ENCODE measurements at places on chromosomes 3 and 15.

DNA sequence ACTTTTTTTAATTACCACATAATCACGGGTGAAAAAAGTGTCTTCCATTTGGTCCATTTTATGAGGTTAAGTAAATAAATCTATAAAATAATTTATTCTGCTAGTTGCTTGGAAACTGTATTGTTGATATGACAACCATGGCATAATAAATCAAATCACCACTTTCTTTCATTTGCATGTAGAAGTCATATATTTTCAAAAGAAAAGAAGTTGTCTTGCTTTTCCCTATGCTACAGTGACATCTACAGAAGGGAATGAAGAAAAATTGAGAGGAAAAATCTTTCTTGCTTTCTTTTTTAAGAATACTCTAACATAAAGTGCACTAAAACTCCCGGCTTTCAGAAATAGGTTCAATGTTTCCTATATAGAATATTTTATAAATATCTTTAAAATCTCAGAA, 228.5 kb downstream of the ZBBX start:
- DNase-seq: no peak

DNA sequence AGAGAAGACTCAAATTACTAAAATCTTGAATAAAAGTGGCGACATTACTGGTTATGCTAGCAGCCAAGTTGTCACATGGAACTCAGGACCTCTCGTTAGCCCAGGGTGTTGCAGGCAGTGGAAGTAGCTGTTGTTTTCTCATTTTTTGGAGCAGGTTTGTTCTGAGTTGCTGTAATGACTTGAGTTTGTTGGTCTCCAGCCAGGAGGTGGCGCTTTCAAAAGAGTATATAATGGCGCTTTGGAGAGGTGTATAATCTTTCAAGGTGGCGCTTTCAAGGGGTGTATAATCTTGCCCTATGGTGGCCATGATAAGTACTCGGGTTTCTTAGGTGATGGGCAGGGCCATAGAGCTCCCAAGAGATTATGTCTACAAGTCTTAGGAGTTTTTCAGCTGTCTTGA, 632.7 kb downstream of the NTRK3 start:
- no peak for DNase-seq

GRCh38 chr3:45345846-45346580, 42.4 kb upstream of the LARS2 start:
- no peak for DNase-seq

DNA sequence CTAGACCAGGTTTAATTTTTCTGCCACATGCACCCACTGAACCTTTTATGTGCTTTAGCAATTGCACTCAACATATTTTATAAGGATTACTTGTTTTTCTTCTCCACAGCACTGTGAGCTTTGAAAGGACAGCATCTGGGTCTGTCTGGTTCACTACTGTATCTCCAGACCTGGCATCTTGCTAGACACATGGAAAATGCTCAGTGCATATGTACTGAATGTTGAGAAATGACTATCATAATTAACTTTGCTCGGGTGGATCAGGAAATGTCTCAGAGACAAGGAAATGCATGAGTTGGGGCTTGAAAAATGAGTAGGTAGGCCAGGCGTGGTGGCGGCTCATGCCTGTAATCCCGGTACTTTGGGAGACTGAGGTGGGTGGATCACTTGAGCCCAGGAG, 40.2 kb downstream of the DOCK3 start:
- no peak for DNase-seq

DNA sequence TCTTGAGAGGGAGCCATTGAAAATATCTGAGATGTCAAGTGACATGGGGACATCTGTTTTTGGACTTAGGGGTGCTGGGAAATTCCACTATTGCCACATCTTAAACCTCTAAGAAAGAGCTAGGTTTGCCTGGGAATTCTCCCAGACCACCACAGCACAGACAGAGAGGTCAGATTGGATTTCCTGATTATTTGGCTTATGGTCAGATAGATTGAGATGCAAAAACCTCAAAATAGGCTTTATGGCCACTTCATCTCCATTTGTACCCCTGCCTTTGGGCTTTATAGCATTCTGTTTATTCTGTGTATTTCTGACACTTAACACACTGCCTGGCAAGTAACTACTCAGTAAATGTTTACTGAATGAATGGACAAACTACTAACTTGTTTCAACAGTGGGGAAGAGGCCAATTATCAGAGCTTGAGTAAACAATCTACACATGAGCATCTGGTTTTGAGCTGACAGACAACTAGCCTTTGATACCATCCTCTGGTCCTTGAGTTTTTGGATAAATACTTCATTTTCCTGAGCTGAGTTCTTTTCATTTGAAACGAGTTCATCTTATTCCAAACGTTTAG, 81.8 kb downstream of the TP63 start:
- DNase-seq: no peak

DNA sequence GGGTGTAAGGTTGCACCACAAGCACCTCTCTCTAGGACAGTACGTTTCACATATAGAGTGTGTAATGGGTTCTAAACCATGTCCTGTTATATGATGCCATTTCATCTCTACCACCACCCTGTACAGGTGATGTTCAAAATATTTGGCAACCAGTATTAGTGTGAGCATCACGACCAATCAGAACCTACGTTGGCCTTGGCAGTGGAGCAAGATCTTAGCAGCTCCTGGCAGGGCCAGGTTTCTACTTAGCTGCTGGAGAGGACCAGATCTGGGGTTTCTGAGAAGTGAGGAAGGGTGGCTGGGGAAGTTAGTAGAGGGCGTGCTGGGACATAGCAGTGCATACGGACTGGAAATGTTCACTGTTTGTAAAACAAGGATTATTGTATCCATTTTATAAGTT, 23.1 kb upstream of the MITF start:
- DNase-seq: no peak

GRCh38 chr15:27746401-27746955, 352.6 kb downstream of the OCA2 start:
- no peak for DNase-seq

DNA sequence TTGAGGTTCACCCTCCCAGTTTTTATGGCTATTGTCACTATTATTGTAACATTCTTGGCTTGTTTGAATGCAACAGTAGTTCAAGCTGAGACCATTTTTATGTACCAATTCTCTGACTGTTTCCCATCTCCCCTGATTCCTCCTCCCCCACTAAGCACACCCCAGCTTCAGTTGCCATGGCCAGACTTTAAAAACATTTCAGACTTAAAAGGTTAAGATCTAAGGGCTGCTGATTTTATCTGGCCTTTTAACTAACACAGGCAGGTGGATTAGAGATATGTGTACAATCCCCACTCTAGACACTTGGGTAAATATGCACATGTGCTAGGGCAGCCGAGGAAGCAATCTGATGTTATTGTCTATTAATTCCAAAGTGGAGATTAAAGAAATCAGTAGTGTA, 386.3 kb upstream of the NR2F2 start:
- no peak for DNase-seq

GRCh38 chr3:6321999-6322398, 538.9 kb upstream of the GRM7 start:
- DNase-seq: no peak

GRCh38 chr15:77034695-77035489, 36.0 kb downstream of the TSPAN3 start:
- no peak for DNase-seq

DNA sequence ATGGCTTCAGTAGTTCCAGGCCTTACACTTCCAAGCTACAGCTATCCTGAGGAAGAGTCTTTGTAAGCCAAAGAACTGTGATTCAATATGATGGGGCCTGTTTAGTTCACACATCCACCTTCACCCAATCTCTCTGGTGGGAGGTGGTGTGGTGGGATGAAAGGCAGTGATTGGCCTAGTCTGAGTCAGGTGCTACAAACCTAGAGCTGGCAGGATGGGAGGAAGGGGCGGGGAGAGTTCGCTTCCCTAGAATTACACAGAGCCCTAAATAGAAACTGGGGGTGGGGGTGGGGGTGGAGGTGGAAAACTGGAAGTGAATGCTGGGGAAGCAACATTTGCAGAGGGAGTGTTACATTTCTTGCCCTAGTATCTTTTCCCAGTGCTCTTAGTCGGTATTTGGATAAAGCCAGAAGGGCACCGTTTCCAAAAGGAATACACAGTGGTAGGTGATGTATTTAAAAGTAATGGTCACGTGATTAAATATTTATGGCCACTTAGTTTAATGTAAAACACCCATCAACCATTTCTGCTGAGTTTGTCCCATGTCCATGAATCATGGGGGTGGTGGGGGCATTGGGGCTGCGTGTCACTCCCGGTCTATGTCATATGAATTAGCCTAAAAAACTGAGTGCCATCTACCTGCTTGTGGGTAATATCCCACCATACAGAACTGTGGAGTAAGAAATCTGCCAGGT, 247.6 kb upstream of the PROK2 start:
- DNase-seq: no peak

DNA sequence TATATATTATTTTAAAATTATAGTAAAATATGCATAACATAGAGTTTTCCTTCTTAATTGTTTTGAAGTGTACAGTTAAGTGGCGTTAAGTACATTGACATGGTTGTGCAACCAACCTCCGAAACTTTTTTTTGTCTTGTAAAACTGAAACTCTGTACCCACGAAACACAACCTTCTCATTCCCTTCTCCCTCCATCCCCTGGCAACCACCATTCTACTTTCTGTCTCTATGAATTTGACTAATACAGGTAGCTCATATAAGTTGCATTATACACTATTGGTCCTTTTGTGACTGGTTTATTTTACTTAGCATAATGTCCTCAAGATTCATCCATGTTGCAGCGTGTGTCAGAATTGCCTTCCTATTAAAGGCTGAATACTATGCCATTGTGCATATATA, 179.4 kb downstream of the SATB1 start:
- DNase-seq: no peak

DNA sequence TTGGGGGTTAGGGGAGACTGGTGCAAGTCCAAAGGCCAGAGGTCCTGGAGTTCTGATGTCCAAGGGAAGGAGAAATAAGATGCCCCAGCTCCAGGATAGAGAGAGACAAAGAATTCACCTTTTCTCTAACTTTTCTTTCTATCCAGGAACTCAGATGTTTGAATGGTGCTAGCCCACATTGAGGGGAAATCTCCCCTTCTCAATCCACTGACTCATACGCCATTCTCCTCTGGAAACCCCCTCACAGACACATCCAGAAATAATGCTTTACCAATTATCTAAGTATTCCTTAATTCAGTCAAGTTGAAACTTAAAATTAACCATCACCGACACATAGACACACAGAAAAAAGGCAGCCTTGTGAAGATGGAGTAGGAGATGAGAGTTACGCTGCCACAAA, 1085.2 kb downstream of the NSUN3 start:
- DNase-seq: no peak

DNA sequence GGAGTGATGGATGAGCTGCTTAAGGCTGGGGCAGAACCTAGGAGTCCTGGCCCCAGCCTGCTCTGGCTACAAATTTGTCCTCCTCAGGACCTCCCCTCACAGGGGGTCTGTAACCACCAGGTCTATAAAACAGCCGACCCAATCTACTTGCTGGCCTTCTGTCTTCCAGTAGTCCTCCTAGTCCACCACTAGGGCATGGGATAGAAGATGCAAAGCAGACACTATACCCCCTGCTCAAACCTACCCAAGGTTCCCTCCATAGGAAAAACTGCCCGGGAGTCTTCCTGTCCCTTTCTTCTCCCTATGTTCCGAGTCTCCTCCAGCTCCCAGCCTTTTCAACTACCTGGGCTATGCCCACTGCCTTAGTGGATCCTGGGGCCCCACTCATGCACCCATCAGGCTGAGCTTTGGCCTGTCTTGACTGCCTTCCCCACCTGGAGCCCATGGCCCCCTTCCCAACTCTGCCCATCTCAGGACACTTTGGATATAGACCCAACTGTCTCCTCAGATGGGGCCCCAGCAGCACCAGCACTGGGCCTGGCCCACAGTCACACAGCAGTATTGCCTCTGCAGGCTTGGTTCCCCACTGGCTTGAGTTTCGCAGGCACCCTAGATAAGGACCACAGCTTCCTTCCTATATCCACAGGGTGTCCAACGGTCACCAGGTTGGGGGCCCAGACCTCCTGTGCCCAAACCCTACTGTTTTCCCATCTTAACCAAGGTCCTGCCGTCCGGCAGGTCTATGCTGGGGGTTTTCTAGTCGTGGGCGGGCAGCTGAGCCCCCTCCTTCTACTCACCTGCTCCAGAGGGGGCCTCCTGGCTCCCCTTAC, 1.1 kb downstream of the HYAL3 start:
- DNase-seq: peak; percentile 1

DNA sequence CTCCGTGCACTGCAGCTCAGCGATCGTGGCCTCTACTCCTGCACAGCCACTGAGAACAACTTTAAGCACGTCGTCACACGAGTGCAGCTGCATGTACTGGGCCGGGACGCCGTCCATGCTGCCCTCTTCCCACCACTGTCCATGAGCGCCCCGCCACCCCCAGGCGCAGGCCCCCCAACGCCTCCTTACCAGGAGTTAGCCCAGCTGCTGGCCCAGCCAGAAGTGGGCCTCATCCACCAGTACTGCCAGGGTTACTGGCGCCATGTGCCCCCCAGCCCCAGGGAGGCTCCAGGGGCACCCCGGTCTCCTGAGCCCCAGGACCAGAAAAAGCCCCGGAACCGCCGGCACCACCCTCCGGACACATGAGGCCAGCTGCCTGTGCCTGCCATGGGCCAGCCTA, 3.7 kb upstream of the GNAT1 start:
- DNase-seq: no peak

DNA sequence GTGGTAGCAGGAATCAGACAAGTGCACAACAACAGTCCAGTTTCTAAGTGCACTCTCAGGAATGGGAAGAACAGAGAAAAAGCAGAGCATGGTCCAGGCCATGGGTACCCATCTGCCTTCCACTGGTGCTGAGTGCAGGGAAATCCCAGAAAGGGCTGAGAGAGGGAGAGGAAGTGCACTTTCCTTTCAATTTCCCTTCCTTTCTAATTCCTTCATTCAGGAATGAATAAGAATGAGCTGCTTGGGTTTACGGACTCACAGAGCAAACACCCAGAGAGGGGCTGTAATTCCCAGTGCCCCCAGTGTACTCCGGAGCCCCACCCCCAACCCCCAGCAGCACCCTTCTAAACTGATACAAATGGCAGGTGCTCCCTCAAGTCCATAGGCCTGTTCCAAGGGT, 300.6 kb downstream of the FOXP1 start:
- DNase-seq: no peak

GRCh38 chr3:196774191-196774820, 34.6 kb downstream of the PAK2 start:
- DNase-seq: no peak

DNA sequence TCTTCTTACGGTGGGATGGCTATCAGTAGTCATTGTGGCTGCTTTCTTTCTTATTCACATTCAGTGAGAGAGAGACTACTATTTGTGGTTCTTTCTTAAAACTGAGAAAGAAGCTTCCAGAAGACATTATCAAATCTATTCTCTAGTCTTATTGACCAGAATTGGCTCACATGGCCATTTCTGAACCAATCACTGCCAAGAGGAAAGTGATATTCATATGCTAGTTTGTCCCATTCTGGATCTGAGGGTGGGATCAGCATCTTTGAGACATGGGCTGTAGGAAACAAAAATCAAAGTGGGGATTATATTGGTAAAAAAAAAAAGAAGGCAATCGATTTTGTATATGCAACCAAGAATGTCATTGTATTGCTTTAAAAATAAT, 106.4 kb upstream of the RASGRP1 start:
- DNase-seq: no peak
